ENCODE measurements at places on chromosomes 13 and 19.

GRCh38 chr13:109401307-109401706 lies 385.1 kb downstream of the IRS2 start:
- DNase-seq = no peak

GRCh38 chr19:18868380-18869022 lies 27.5 kb downstream of the CERS1 start:
- DNase-seq = no peak

- no peak for DNase-seq
Measured at GRCh38 chr19:30269638-30270037, 102.5 kb upstream of the ZNF536 start.

DNA sequence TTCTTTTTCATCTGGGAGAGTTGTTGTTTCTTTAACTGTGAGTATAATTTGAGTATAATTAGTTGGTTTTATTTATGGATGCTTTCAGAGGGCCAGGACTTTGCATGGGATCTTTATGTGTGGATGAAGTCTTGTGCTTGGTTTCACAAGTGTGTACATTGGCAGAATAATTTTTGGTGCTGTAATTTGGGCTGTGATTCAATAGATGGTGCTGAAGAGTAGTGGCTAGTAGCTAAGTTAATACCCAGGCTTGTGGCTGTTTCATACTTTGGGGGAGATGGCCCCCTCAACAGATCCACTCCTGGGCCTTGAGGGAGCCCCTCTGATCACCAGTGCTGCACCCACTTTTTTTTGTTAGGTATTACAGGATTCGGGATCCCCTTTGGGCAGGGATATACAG lies 1142.4 kb downstream of the SLITRK1 start:
- no peak for DNase-seq

GRCh38 chr19:23787106-23787505 lies 28.4 kb upstream of the ZNF681 start:
- no peak for DNase-seq

DNA sequence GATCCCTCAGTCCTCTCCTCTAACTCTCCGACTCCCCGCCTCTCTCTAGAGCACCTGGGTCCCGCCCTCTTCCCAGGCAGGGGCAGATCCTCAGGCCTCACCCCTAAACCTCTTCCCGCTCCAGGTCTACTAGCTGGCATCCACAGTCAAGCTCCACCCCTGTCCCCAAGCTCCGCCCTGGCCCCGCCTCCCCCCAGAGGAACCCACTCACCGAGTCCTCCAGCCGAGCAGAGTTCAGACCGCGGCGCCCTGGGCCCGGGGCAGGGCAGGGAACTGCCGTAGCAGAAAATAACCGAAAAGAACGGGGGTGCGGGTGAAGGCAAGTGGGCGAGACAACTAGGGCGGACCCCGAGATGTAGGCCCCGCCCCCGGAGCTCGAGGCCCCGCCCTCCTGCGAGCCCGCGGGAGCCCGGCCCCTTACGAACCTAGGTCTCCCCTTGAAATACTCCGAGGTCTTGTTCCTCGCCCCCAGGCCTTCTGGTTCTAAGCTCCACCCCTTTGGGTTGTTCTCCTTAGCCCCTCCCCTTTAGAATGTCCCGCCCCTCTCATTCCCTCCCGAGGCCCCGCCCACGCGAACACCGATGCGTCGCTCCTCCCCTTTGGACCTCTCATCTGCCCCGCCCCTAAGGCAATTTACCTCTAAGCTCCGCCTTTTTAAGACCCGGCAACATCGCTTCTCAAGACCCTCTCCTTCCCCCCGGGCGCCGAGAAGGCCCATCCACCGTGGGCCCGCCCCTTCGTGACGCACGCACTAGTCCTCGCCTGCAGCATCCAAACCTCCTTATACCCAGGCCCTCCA lies at the start of gene GGN:
TSS of gene GGN (minus strand) at position 485 of the 799 bp plus-strand sequence. CDS start 773 bp downstream, outside the sequence.
- DNase-seq = peak; percentile 80

DNA sequence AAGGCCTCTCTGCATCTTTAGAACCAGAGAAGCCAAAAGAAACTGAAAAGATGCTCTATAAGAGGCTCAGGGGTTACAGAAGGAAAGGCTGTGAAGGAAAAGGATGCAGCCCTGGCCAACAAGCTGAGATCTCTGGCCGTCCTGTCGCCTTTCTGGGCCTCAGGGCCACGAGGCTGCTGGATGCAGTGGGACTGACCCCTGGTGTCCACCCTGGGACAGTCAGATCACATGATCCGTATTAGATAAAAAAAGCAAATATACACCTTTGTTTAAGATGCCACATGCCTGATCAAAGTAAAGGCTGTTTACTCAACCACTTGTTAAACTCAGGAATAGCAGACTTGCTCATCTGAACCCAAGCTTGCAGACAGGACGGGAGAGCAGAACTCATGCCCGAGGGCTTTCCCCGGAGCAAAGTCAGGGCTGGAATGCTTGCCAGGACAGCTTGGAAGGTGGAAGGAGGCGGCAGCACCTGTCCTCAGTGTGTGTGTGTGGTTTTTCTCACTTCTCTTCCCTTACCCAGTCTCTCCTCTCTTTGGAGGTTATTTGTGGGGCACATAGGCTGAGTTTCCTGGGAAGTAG lies 206.5 kb upstream of the TSHZ3 start:
- DNase-seq = no peak

DNA sequence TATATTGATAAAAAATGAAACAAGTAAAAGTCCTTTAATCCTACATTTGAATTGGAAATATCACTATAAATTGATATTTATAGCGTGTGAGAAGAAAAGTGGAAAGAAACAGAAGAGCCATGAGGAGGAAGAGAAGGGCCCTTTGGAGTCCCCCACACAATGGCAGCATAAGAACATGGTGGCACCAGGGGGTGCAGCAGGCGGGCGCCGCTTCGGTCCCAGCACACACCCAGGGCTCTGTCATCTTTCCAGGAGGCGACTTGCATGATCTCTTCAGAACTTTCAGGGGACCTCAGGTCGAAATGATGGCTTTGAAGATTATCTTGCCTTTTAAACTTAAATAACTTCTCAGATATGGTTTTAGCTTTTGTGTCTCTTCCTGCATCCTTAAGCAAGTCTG lies 91.8 kb downstream of the TUBGCP3 start:
- DNase-seq = no peak

DNA sequence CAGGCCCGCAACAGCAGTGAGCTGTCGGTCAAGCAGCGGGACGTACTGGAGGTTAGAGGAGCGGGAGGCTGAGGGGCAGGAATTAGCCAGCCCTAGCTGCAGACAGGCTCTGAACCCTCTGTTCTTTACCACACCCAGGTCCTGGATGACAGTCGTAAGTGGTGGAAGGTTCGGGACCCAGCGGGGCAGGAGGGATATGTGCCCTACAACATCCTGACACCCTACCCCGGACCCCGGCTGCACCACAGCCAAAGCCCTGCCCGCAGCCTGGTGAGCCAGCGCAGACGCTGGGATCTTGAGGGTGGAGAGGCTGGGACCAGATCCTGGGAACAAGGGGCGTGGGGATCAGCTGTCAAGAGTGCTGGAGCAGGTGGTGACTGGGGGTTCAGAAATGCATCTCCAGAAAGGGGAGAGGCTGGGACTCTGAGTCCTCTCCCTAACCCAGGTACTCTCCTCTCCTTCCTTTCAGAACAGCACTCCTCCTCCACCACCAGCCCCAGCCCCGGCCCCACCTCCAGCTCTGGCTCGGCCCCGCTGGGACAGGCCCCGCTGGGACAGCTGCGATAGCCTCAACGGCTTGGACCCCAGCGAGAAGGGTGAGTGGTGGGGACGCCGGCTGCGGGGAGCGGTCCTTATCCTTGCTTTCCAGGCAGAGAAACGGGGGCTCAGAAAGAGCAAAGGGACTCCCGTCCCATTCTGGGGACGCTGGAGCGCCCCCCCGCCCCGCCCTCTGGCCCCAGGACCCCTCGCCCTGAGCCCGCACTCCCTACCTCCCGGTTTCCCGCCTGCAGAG lies 10.4 kb downstream of the EPS8L1 start:
- DNase-seq = no peak

- DNase-seq = no peak
Measured at GRCh38 chr13:30158774-30159445, 148.4 kb downstream of the KATNAL1 start.

DNA sequence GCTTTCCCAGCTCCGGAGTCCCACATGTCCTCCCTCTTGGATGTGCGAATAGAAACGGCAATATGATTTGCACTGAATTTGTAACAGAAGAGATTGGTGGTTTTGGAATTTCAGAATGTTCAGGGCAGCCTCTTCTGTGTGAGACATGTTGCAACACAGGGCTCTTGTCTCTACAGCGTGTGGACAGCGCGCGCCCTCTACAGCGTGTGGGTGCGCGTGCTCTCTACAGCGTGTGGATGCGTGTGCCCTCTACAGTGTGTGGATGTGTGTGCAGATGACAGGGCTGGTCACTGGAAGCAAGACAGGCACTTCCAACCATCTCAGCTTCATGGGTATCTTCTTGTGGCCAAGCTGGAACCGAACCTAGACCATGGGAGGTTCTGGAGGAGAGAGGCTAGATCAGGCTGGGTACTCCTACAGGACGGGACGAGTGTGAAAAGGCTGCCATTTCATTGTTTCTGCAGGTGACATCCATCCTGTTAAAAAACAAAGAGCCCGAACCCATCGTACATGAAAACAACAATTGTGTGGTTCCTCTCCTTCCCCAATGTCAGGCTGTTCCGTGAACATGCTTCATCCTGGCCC lies 78.4 kb downstream of the TEX29 start:
- no peak for DNase-seq

GRCh38 chr19:3398900-3399278 lies 32.5 kb downstream of the NFIC start:
- no peak for DNase-seq

DNA sequence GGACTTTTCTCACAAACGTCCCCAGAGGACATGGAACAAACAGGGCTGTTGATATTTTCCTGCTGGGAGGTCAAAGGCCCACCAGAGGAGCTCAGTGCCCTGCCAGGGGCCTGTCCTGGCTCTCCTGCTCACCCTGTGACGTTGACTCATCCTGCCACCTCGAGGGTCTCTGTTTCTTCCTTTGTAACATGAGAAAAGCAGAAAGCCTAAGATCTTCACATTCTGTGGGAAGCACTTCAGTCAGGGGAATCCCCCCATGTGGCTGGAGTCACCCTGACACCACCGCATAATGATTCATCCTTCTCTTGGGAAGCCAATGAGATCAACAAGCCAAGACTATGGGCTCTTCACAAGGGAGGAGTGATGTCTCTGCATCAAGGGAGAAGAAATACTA lies 147.9 kb downstream of the KATNAL1 start:
- no peak for DNase-seq

- no peak for DNase-seq
Measured at GRCh38 chr13:28623782-28624706, 34.9 kb upstream of the POMP start.

DNA sequence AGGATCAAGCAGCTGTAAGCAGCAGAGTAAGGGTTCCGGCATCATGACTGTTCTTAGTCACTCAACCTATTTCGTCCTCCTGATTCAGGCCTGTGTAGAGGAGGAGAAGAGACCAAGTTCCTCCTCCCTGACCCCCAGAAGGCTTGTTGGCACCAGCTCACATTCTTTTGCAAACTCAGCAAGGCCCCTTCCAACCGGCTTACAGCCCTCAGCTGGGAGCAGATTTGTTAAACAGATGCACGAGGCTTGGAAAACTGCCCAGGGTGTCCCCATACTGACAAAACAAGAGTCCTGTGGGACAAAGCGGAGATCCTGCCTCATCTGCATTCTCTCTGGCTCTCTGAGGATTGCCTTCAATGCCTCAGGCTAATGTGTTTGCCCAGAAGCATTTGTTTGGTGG lies 113.2 kb upstream of the SOX21 start:
- DNase-seq = peak; percentile 72

DNA sequence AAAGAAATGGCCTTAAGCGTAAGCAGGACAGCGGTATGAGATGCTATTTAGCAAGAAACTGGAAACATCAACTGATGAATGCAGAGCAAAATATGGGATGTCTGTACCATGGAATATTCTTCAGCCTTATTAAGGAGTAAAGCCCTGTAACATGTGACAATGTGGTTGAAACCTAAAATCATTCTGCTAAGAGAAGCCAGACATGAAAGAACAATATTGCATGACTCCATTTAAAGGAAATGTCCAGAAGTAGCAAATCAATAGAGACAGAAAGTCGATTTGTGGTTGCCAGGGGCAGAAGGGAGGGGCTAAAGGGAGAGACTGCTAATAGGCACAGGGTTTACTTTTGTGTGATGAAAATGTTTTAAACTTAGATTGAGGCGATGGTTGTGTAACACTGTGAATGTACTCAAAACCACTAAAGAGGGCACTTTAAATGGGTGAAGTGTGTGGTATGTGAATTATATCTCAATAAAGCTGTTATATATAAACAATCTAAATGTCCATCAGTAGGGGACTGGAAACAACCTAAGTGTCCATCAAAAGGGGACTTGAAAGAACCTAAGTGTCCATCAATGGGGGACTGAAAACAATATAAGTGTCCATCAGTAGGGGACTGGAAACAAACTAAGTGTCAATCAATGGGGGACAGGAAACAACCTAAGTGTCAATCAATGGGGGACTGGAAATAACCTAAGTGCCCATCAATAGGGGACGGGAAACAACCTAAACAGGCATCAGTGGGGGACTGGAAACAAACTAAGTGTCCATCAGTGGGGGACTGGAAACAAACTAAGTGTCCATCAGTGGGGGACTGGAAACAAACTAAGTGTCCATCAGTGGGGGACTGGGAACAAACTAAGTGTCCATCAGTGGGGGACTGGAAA lies 45.4 kb downstream of the CCL25 start:
- DNase-seq = no peak

DNA sequence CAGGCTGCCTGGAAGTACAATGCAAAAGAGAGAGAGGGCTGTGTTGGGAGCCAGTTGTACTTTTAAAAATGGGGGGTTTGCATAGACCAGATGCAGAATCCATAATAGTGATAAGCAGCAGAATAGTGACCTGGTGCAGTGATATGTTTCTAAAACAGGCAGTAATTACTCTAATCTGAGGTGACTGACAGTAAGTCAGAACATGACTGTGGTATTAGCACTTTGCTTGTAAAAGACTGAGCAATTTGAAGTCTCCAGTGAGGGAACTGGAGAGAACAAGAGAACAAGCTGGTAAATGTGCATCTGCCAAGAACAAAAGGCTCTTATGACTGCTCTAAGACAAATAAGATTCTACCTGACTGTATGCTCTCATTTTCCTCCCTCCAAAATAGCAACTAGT lies 383.4 kb downstream of the ITGBL1 start:
- DNase-seq = no peak

- DNase-seq = peak; percentile 73
Measured at GRCh38 chr19:3459089-3459881, 21.0 kb downstream of the SMIM24 start.

- no peak for DNase-seq
Measured at GRCh38 chr13:80894917-80895316, 554.0 kb upstream of the SPRY2 start.

DNA sequence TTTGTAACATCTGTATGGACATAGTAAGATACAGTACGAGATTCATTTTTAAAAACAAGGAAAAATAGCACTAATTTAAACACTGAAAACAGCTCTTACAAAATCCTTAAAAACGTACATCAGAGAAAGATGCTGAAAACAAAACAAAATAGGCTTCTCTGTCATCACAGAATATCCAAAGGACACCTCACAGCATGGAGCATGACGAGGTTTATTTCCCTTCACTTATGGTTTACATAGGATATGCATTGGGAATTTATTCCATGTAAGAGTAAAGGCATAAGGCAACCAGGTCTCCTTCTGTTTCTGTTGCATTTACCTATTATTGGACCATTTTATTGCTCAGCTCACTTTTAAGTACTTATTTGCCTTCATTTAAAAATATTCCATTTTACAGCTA lies 3.0 kb downstream of the KCTD12 start:
- DNase-seq = no peak

Measured in head of caudate nucleus (tissue), 42 donors.